ENCODE measurements at places on chromosomes 5 and 9.

GRCh38 chr5:177610131-177610769 is 10.3 kb downstream of the B4GALT7 start:
- DNase-seq: no peak

- no peak for DNase-seq
These were observed 7.9 kb upstream of the NEUROG1 start for GRCh38 chr5:135543485-135544304.

- DNase-seq: no peak
These were observed 2.1 kb upstream of the MCC start for GRCh38 chr5:113490317-113490716.

- no peak for DNase-seq
These were observed 392.0 kb upstream of the KCNN2 start for GRCh38 chr5:113969901-113970300.

DNA sequence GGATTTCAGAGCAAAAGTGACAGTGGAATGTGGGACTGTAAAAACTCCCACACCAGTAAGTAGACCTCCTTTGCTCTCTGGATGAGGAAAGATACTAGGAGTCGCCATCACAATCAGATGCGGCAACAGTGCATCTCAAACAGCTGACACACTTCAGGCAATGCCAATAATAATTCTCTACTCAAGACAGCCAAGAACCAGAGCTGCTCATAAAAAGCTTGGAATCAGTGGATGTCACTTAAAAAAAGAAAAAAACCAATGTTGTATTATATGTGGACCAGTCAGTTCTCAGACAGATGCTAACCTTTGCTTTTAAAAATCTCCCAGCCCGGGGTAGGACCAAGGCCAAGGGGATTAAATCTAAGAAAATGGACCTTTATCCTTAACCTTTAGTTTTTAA is 185.0 kb downstream of the GNA14 start:
- no peak for DNase-seq

- no peak for DNase-seq
These were observed 626.9 kb downstream of the MAT2B start for GRCh38 chr5:164132358-164132757.

GRCh38 chr9:118281772-118282171 is 577.6 kb downstream of the TLR4 start:
- DNase-seq: no peak

GRCh38 chr9:3403315-3403714 is 122.5 kb downstream of the RFX3 start:
- DNase-seq: no peak

GRCh38 chr9:20853866-20854265 is 169.8 kb downstream of the FOCAD start:
- no peak for DNase-seq

- DNase-seq: no peak
These were observed 145.8 kb downstream of the TMC1 start for GRCh38 chr9:72667181-72667580.

DNA sequence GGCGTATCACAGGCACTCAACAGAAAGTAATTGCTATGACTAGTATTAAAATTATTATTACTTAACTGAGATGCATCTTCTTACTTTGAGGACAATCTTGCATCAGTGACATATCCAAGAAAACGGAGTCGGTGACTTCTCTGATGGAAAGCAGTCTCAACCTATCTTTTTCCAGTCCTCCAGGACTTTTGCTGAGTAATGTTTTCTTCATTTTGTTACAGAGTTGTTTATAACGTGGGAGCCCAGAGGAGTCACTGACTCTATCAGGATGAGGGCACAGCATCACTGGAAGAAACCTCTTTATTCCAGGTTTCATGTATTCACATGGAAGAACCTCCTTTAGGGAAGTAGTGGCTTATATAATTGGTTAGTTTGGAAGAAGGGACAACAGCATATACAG is 51.5 kb upstream of the MELK start:
- no peak for DNase-seq

DNA sequence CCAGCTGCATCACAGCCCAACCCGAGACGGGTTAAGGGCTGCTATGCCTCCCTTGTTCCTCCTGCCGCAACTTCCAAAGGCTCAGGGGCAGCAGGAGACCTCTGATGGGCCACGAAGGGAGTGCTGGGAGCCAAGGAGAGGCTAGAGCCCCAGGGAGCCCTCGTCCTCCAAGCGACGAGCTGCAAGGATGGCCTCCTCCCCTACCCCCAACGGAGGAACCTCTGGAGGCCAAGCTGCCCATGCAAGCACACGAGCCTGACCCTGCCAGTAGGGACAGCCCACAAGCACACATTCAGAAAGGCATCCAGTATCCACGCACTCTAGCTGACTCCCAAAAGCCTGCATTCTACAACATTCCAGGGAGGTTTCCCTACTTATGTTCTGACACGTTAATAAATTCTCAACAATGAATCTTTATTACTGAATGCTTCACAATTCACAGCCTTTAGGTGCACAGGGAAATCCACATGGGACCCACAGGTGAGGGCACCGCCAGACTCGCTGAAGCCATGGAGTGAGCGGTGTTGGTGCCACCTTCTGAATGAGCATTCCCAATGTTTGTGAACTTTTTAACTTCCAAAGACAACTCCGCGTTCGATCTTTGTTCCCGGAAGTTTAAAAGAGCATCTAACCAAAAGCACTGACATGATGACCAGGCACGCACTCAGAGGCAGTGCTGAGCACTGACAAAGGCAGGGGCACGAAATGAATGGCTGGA is 28.7 kb downstream of the IPPK start:
- no peak for DNase-seq

DNA sequence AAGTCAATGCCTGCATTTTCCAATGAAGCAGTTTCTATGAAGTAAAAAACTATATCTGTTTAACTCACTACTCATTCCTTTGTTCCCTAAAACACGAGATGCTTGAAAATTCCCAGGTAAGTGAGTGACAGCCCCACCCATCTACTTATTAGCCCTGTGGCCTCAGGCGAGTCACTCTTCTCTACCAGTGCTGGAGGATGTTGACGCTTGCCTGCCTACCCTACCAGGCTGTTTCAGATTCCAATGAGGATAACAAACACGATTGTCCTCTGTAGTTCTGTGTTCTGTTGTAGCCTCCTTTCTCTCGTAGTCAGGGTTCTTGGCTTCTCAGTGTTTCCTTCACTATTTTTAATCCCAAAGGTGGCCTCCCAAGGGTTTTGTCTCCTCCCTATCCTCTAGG is 388.8 kb downstream of the KDM4C start:
- no peak for DNase-seq

GRCh38 chr5:9222054-9222976 is 323.6 kb downstream of the SEMA5A start:
- no peak for DNase-seq

DNA sequence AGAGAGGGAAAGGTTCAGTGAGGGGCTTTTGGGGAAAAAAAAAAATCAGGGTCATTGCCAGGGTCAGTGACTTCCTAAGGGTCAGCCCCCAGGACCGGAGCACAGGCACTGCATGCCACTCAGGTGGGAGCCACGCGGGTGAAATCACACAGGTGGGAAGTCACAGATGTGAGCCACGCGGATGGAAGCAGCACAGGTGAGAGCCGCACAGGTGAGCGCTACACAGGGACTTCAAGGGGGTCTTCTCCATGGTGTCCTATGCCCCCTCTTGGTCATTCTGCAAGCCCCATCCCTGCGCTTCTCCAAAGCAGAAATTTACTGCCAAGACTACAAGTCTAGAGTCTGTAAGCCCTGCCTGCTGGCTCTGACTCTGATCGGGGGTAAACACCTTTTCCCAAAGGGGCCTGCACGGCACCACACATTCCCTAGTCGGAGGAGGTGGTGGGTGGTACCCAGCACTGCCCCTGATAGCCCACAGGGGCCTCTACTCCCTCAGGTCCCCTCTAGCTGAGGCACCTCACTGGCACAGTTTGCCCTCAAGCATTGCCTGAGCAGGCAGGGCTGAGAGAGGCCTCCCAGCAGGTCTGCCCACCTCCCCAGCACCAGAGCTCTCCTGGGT is 18.3 kb upstream of the OBP2B start:
- DNase-seq: no peak

- no peak for DNase-seq
These were observed 13.5 kb downstream of the ADAMTS2 start for GRCh38 chr5:179331591-179332375.

- no peak for DNase-seq
These were observed 179.0 kb upstream of the CDH9 start for GRCh38 chr5:27217155-27217956.

- DNase-seq: no peak
These were observed 129.2 kb upstream of the ADRA1B start for GRCh38 chr5:159786901-159787691.

DNA sequence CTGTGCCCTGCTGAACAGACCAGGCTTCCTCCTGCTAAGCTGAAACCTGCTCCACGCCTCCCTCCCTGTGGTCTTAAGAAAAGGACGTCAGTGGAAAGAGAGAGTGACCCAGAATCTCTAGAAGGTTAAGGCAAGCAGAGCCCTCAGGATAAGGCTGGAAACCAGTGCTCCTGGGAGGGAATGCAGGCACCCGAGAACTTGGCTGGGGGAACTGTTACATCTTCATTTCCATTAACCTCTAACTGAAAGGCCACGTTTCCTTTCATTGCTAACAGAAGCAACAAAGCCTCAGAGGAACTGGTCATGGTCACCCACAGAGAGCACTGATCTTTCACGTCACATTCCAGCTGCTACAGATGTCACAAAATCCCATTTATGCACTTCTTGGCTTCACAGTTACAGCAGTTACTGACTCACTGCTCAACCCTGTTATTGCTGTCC is 26.1 kb upstream of the AKNA start:
- DNase-seq: no peak

- DNase-seq: no peak
These were observed 21.3 kb downstream of the ABCA1 start for GRCh38 chr9:104906441-104907277.

GRCh38 chr9:120663380-120663779 is 50.9 kb downstream of the MEGF9 start:
- DNase-seq: no peak

DNA sequence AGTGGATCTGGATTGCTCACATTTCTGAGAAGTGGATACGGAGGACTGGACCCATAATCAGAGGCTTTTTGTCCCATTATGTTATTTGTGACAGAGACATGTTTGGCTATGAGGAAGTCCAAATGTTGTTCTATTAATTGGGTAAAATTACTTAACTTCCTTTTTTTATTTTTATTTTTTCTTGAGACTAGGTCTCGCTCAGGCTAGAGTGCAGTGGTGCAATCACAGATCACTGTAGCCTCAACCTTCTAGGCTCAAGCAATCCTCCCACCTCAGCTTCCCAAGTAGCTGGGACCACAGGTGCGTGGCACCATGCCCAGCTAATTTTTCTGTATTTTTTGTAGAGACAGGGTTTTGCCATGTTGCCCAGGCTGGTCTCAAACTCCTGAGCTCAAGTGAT is 11.9 kb upstream of the PGGT1B start:
- DNase-seq: no peak
